Fibroblast of lung (primary cell): ENCODE measurements at places on chromosomes 2 and 18. TPM values are rescaled to one million over a fixed set of nuclear protein-coding genes. Genes with fewer than 3 reads are reported as not detected.

Gene BOK
- 38.5 and 42.4 TPM in 2 replicates for total RNA-seq

Gene TAF4B
- 2.0 and 2.6 TPM in 2 replicates for total RNA-seq

DNA sequence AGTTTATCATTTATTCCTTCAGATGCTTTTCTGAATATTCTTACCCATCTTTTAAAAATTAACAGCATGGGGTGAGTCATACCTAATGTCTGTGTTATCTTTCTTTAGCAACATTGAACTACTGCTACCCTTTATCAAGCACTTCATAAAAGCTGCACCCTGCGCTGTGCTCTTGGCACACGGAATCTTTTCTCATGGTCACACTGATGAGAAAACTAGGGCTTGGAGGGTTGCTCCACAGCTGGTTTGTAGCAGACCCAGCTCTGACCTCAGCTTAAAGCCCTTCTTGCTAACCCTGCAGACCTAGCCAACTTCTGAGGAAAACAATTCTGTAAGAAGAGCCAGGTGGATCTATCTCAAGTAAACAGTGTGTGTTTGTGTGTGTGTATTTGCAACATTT, 106.3 kb downstream of the RNF144A start:
- H3K4me3 ChIP-seq = no peak overlapping the region
- no peaks in the 10 kb centered on the region for H3K27me3 ChIP-seq

GRCh38 chr2:234033885-234034284, 16.6 kb upstream of the SPP2 start:
- H3K36me3 ChIP-seq = no peaks in the 10 kb centered on the region
- DNase-seq = peak; percentile 10
- H3K27me3 ChIP-seq = no peaks in the 10 kb centered on the region

DNA sequence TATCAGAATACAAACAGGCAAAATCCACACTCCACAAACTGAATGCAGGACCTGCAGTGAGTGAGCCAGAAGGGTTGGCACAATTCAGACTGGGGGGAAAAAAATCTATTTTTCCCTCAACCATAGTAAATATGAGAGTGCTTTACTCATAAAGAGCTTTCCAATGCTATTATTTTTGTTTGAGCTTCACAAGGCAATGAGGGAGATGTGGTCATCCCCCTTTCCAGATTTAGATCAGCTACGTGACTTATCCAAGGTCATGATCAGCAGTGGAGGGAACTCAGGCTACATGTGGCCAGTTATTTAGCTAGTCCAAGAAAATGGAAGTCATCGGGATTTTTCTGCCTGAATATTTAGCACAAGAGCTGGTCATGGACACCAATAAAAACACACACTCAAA, 120.4 kb upstream of the KLF7 start:
- H3K27me3 ChIP-seq = no peaks in the 10 kb centered on the region
- H3K36me3 ChIP-seq = no peaks in the 10 kb centered on the region
- no peak overlapping the region for H3K27ac ChIP-seq
